HCT116 (cell line): ENCODE measurements at places on chromosomes 3 and 15. TPM values are rescaled to one million over a fixed set of nuclear protein-coding genes. Genes with fewer than 3 reads are reported as not detected.

Gene SLCO3A1
- total RNA-seq: 5.1 TPM

Gene MUC4
- 0.64 TPM for total RNA-seq

Gene GPR149
- not detected for total RNA-seq

DNA sequence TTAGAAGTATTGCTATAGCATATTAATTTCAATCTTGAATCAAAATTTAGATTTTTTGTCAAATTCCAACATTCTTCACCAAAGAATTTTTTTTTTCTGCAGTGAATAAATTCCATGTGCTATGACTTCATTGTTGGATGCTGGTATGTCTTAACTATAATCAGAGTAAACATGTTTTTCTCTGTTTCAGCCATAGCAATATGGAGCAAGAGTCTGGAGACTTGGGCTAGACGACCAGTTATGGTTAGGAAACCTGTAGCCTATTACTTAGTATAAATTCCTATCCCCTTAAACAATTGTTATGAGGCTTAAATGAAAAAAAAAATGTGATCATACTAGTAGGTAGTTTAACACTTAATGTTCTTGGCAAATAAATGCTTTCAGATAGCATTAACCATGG is 431.9 kb upstream of the FRG2C start:
- H3K27me3 ChIP-seq: no peaks in the 10 kb centered on the region
- DNase-seq: no peak
- no peak overlapping the region for H3K4me3 ChIP-seq
- no peak overlapping the region for H3K27ac ChIP-seq
